NCI-H1436 (cell line): ENCODE measurements at places on chromosomes 2 and 18.

GRCh38 chr2:62186156-62186905 is 9.6 kb upstream of the B3GNT2 start:
- DNase-seq = no peak

DNA sequence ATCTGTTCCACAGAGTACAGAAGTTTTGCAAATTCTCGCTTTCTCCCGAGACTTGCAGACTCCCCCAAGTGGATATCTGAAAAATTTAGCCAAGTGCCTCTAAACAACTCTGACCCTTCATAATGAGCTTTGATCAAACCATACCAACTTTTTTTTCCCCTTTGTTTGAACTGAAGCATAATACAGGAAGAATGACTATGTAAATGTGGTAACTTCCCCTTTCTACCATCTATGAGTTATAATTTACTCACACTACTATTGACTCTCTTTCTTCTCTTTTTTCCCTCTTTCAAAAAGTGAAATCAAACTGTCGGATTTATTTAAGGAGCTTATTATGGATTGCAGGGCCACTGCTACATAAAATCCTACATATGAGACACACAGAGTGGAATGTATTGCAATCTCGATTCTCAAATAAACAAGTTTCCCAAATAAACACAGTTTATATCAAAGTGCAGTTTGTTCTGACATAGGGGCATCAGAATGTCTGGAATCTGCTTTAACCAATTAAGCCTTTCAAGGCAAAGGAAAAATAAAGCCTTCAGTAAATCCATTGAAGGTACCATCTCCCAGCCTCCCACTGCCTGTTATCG is 1.4 kb upstream of the ZNF804A start:
- no peak for DNase-seq

DNA sequence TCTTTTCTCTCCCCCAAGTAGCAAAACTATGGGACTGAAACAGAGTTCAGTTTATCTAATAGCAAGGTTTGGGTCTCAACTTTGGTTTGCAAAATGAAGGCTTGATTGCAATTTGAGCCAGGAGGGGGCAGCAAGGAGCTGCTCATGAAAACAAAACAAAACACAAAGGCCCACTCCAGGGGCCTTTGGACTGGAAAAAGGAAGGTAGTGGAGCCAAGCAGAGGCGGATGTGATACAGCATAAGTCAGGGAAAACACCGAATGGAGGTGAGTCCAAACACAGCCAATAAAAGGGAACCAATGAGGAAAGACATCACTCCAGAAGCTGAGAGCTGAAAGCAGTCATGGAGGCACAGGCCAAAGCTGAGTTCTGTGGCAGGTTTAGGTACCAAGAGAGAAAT is 799.7 kb upstream of the ACVR2A start:
- DNase-seq = peak; percentile 10

GRCh38 chr2:42736598-42737322 is 27.2 kb downstream of the OXER1 start:
- DNase-seq = no peak

- DNase-seq = no peak
Measured at GRCh38 chr2:142596334-142597088, 281.0 kb upstream of the KYNU start.

- no peak for DNase-seq
Measured at GRCh38 chr2:109563288-109563687, 50.5 kb downstream of the SEPTIN10 start.

- no peak for DNase-seq
Measured at GRCh38 chr2:53210538-53210937, 557.1 kb upstream of the CHAC2 start.

GRCh38 chr2:240954436-240955305 is 43.7 kb upstream of the SNED1 start:
- DNase-seq = no peak

DNA sequence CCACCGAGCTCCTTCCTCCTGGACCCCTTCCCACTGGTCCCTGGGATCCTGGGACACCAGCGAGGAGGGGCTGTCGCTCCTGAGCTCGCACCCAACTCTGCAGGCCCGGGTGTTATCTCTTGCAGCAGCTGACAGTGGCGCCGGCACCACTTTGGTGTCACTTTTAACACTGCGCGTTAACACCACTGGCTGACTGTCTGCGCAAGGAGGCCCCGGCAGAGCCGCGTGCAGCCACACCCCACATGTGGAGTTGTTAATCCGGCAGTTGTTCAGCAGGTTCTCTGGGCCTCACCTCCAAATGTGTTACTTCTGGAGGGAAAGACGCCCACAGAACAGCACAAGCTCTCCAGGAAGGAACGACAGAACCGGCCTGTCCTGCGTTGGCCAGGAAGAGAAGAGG is 155.0 kb upstream of the GLI2 start:
- DNase-seq = no peak

DNA sequence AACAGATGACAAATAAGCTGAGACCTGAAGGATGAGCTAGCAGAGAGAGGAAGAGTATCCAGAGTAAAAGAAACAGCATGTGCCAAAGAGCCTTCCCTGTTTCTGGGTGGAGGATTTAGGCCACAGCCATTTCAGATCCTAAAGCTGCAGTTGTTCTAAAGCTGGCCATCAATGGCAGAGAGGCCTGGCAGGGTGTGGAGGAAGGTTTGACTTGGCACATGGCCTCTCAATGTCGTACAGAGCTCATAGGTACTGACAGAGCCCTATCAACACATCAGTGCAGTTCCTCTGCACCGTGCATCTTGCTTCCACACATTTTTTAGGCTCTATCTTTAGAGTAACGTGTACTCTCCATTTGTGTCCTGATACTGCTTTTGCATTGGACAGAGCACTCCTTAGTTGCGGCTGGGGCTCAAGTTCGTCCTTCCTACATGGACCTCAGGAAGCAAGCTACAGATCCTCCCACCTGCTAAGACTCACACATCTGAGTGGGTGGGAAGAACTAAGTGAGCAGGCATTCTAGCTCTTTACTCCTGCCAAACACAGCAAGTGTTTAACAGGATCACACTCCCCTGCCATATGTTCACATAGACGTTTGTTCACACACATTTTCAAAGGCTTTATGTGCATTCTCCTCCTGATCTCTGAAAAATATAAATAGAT is 3.0 kb upstream of the CHMP3 start:
- DNase-seq = no peak

DNA sequence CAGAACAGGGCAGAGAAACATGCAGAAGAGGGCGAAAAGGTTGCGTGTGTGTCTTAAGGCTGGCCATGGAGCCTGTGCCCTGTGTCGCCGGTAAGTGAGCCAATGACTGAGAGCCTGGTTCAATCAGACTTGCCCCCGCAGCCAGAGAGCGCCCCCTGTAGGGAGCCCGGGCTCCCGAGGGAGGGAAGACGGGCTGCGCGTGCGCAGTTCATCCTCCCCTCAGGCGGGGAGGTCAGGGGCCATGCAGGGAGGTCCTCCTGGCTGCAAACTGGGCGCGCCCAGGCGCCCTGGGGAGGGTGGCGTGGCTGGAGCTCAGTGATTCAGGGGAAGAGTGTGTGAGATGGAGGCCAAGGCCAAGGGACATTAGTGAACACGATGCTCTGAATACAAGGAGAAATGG is 276.6 kb downstream of the PHLPP1 start:
- DNase-seq = no peak

DNA sequence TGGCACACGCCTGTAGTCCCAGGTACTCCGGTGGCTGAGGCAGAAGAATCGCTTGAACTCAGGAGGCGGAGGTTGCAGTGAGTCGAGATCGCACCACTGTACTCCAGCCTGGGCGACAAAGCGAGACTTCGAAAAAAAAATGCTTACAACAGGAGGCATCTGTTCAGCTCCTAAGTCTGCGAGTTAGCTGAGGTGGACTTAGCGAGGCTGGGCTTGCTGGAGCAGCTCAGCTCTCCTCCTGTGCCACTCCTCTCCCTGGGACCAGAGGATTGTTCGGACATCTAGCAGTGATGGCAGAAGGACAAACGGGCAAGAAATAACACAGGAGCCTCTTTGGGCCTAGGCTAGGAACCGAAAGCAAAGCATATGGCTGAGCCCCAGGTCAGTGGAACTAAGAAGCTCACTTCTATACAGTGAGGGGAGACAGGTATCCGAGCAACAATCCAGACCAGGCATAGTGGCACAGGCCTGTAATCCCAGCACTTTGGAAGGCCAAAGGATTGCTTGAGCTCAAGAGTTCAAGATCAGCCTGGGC is 260.1 kb downstream of the GLI2 start:
- no peak for DNase-seq

DNA sequence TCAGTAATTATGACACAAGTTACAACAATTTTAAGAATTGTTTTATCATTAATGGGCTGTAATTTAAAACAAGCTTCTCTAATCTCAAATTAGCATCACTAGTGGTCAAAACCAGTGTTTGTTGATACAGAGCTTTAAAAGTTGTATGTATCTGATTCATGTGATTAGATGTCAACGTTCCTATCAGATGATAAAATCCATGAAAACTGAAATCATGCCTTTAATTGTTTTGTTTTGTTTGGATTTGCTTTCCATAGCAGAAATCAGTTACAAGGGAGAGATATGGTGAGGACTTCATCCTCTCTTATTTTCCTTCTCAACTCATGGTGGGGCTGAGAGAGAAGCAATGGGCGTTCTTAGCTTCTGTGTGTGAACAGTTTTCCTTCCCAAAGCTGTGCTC is 469.6 kb downstream of the PID1 start:
- no peak for DNase-seq

GRCh38 chr18:24490539-24490938 is 30.1 kb downstream of the HRH4 start:
- DNase-seq = no peak

DNA sequence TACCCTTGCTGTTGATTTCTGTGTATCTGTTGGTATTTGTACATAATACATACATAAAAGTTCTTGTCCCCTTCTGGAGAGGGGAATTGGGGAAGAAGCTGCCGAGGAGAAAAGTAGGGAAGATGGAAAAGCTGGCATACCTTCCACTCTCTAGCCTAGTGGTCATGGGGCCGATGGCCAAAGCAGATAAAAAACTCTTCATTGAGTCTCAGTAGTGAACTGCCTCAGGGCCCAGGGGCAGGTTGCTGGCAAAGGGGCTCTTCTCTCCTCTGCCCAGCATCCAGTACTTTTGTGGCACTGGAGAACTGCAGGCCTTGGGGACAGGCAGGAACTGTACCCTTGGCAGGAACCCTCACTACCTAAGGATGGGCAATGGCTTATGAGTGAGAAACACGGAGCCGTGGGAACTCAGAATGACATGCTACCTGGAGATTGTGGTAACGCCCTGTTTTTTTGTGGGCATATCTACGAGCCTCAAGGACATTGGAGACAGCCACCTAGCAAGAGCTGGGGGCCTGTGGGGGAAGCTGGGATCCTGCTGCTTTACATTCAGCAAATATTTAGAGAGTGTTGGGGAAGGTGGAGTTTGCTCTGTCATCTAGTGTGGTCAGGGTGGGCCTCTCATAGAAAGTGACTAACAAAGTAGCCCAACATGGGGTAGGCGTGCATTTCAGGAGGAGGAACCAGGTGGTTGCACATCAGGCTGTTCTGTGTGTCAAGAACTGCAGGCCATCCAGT is 22.6 kb upstream of the ITGB6 start:
- no peak for DNase-seq

GRCh38 chr2:190649798-190650390 is 1.0 kb downstream of the NAB1 start:
- DNase-seq = no peak

GRCh38 chr2:186443851-186444250 is 42.2 kb upstream of the ZC3H15 start:
- DNase-seq = no peak

GRCh38 chr2:181788897-181789555 is 102.5 kb upstream of the ITPRID2 start:
- DNase-seq = no peak

DNA sequence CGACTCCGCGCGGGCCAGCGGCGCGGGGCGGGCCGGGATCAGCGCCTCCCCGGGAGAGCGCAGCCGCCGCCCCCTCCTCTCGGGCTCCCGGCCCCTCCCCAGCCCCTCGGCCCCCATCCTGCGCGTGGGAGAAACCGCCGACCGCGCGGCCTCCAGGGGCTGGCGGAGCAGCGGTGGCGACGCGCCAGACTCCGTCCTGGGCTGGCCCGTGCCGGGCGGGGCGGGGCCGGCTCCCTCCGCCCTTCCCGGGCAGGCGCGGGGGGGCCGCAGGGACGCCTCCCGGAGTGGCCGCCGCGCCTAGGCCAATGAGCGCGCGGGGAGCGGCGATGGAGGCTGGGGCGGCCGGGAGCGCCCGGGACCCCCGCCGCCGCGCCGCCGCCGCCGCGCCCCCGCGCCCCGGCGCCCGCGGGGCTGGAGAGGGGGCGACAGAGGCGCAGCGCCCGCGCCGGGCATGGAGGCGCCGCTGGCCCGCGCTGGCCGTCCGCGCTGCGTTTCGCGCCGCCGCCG is 49.1 kb downstream of the KCNIP3 start:
- no peak for DNase-seq

- DNase-seq = no peak
Measured at GRCh38 chr2:173251225-173251624, 103.4 kb upstream of the CDCA7 start.

DNA sequence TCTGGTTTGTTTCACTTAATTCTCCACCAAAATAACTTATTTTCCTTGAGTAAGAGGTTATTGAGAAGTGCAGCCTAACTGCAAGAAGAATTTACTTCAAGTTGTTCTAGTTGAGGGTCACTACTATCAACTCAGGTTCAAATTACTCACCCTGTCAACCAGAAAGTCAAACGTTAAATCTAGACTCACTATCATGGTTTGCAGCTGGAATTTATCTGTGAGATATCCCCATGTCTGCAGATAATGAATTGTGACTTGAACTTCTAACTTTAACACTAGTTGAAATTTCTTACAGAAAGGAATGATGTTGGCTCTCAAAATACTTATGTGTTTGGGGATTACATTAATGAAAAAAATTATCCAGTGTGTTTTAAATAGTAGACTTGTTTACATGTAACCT is 1145.7 kb upstream of the NXPH2 start:
- DNase-seq = no peak

DNA sequence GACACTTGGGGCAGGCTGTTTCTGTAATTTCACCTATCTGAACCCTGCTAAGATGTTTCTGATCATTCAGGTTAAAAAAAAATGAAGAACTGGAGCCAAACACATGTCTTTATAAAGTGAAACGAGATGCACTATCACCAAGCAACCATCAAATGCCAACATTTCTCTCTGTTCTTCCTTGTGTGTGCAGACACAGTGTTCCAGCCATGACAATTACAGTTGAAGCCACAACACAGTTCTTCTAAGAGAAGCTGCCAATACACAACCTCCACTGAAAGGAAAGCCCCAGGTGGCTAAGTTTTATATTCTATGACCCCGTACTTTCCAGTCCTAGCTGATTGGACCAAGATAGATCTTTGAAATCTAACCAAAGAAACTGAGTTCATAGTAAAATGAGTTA is 181.8 kb downstream of the RAD51AP2 start:
- DNase-seq = no peak
